ENCODE measurements at places on chromosomes 2 and 18.

DNA sequence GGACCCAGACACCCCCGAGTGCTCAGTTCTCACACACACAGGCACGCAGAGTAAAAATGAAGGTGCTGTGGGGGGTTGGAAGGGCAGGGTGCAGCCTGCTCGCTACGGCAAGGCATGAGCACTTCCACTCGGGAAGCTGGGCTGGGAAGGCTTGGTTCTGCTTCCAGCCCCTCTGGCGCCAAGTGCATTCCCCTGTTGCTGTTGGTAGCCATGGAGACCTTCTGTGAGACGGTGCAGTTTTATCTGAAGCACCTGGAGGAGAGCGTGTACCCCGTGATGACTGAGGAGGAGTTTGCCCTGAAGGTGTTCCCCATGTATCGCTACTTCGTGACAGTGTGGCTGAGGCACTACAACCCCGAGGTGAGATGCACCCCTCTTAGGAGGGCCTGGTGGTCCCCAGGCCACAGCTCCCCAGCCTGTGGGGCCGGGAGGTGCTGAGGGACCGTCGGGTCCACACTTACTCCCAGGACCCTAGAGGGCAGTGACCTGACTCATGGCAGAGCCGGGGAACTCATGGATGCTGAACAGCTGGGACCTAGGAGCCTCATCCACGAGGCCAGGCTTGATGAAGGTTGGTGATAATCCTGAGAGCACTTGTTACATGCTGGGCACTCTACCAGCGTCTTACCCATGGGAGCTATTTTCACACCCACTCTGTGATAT, 15.5 kb downstream of the MROH2A start:
- no peak for DNase-seq

- DNase-seq, result no peak
Measured at GRCh38 chr2:200665626-200666453, 80.0 kb downstream of the AOX1 start.

GRCh38 chr2:239688122-239688681, 287.4 kb upstream of the HDAC4 start:
- no peak for DNase-seq

- no peak for DNase-seq
Measured at GRCh38 chr2:191710411-191710900, 32.5 kb downstream of the NABP1 start.
